ENCODE measurements at places on chromosomes 4 and X.

DNA sequence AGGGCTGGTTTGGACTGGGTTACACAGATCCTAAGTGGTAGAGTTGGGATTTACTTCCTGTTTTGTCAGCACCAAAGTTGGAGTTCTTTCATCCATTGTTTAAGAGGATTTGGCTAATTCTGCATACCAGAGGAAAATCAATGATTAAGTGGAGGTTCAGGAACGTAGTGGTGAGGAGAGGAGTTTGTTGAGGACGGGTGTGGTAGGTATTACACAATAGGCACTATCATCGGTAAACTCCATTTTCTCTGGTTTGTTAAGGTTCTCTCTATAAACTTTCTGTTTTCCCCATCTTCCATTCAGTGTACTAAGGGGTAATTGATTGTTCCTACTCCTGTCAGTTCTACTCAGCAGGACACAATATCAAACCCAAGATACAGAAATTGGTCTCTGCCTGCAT is 107.5 kb upstream of the VCX2 start:
- DNase-seq = no peak

GRCh38 chr4:46804781-46805413 is 104.1 kb downstream of the COX7B2 start:
- DNase-seq = no peak

DNA sequence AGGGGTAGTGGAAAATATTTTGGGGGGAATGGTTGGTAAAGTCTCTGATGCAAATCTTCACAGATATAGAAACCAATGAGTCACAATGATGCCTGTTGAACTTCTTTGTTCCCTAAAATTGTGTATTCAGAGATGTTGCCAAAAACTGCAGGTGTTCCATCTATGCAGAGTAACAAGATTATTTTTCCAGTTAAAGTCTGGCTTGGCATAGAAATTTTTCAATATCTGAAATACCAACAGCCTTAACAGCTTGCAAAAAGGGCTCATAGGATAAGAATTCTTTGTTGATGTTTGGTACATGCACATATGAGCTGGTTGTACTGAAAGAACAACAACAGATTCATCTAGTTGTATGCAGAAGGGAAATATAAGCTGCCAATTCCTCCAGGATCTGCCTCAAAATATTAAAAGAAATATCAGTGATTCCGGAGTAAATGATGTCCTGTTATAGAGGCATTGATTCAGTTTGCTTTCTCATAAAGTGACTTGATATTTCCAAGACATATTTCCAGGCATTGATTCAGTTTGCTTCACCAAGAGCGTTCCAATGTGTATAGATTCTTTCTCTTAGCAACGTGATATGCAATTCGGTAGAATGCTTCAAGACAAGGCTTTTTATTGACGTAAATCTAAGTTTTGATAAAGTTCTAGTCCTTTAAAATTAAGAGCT is 564.4 kb downstream of the TMA16 start:
- DNase-seq = no peak

DNA sequence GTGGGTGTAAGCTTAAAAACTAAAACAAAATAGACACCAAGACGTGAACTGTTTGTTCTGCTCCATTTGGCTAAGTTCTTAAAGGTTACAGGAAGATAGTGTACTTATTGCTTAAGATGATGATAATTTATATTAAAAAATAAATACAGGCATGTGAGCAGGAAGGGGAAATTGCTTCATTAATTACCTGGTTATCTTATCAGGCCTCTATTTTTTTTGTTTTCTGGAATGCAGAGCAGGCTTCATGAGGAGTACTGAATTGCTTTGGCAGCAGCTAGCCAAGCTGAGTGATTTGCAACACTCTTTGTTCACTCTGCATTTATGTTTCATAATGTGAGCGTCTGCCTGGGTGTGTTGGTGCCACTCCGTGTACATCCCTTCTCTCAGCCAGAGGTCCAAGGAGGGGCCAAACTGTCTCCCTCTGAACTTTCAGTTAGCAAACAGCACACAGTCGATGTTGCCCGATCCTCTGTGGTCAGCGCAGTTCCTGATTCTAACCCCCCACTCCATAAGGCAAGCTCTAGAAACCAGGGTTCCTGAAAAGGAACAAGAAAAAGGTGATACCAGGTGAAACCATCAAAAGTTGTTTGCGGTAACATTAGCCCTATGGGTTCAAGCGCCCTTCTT is 348.2 kb downstream of the SPRY1 start:
- peak; percentile 6 for DNase-seq

GRCh38 chr4:149574971-149575370 is 240.7 kb downstream of the IQCM start:
- DNase-seq = no peak

DNA sequence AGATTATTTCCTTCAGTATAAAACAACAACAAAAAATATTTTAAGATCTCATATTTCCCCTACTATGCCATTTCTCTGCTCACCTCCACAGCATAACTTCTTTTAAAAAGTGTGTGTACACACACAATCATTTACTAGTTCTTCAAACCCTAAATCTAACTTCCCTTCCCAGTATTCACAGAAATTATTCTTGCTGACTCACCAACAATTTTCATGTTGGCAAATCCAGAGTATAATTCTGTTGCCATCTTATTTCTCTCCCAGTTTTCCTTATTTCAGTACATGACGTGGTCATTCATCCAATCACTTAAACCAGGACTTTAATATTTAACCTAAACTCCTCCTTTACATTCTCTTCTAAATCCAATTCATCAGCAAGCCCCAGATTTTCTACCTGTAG is 11.4 kb upstream of the RAP1GDS1 start:
- DNase-seq = no peak

DNA sequence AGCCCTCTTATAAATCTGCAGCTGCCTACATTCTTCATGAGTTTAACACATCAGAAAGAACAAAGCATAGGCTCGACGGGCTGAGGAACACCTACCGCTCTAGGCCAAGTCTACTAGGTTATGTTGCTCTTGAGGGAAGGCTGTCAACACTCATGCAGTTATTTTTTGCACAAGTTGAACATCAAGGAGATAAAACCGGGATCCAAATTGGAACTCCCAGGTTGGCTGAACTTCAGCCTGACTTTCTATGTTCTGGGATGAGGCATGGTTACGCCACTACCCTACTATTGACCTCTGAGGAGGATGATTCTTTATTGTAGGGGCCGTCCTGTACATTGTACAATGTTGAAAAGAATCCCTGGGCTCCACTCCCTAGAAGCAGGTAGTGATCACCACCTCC is 37.3 kb upstream of the ARSH start:
- DNase-seq = no peak

GRCh38 chrX:4844376-4844775 is 1130.9 kb upstream of the PRKX start:
- no peak for DNase-seq

DNA sequence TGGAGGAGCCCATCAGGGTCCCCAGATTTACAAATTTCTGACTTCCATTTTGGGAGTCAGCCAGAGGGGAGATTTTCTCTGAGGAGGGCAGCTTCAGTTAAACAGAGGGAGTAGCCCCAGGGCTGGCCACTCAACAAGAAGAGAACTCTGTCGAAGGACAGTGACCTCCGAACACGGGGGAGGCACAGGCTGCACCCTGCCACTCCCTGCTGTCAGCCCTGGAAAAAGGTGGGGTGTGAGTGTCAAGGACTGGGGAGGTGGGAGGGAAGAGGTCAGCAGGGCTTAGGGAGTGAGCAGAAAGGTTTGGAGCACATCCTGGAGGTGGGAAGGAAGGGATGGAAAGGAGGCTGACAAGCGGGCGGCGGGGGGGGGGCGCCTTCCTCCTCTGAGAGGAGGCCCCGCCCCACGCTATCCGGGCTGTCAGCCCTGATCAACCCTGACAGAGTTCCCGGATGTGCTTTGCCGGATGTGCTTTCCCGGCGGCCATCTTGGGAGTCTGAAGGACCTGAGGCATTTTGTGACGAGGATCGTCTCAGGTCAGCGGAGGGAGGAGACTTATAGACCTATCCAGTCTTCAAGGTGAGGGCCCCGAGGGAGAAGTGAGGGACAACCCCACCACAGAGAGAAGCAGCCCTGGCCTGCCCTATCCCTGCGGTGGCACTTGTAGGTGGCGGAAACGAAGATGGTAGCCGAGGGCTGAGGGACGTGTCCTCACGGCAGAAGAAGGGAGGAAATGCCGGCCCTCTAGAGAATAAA is at the start of gene MAGEC1:
Gene MAGEC1 (plus strand): TSS at position 495 of the 756 bp plus-strand sequence. CDS start 1,179 bp downstream, outside the sequence.
- DNase-seq = no peak

DNA sequence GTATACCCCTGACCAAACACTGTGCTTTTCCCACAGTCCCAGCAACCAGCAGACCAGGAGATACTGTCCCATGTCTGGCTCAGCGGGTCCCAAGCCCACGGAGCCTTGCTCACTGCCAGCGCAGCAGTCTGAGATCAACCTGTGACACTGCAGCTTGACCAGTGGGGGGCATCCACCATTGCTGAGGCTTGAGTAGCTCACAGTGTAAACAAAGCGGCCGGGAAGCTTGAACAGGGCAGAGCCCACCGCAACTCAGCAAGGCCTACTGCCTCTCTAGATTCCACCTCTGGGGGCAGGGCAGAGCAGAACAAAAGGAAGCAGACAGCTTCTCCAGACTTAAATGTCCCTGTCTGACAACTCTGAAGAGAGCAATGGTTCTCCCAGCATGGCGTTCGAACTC is 58.1 kb downstream of the SLC10A6 start:
- no peak for DNase-seq

DNA sequence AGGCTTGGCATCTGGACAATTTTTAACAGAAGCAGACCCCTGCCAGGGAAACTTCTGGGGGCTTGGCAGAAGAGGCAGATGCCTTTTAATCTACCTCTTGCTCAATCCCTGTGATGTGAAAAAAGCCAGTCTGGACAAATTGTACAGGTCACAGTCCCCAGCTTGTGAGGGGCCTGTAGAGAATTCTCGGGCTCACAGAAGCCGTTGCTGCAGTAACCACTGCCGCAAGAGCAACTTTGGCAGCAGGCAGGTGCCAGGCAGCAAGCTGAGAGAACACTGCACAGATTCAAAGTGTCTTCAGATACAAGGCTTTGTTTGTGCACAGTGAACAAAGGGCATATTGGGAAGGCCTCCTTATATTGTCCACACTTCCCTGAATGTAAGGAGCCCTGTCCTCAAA is 11.7 kb downstream of the GPKOW start:
- no peak for DNase-seq

All from body of pancreas (tissue), 4 donors.